Cortex of kidney (tissue), 1 donor: ENCODE measurements at places on chromosomes 3 and 15.

DNA sequence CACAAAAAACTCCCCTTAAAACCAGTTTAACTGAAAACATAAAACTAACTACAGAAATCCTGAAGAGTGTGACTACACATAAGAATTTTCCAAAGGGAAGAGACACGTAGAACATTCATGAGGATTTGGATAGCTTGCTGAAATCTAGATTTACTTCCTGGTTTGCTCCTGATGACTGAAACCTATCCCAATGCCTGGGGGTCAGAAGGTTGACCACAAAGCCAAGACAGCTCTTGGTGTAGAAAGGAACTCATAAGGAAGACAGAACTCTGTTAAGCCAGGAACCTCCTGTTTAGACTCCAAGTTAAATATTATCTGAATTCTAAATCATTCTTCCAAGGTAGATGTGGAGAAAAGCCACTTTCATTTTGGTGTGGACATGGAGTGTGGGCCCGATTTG is 92.8 kb downstream of the TFG start:
- no peak for DNase-seq

- DNase-seq: no peak
Observed at GRCh38 chr3:63807961-63808565, 11.0 kb upstream of the C3orf49 start.

GRCh38 chr15:83866692-83867091 is 212.8 kb downstream of the ADAMTSL3 start:
- no peak for DNase-seq

GRCh38 chr3:123110282-123110975 is 43.6 kb downstream of the PDIA5 start:
- no peak for DNase-seq

DNA sequence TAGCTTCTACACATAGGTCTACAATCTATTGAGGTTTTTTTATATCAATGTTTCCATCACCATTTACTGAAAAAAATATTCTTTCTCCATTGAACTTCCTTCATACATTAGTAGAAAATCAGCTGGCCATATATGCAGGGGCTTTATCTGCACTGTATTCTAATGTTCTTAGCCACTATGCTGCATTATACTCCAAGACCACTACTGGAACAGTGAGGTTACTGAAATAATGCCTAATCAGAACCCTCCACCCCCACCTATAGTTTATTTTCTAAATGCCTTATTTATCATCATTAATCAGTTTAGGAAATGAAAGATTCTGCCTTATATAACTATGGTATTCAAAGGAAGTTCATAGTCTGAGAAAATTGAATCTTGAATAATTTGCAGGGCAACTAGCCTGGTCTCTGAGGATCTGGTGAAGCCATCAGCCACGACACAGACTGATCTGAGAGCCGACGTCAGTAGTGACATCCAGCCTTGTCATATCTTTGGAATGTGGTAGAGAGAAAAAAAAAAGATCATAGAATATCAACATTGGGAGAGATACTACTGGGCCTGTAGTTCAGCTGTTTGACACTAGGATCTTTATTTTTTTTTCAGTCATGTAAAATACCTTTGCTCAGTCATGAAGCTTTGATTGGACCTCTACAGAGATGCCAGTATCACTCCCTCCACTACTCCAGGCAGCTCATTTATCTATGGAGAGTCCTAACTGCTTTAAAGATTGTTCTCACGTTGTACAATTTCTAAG is 66.6 kb downstream of the P3H2 start:
- DNase-seq: no peak

GRCh38 chr3:158355623-158356588 is 215.1 kb upstream of the MLF1 start:
- no peak for DNase-seq

DNA sequence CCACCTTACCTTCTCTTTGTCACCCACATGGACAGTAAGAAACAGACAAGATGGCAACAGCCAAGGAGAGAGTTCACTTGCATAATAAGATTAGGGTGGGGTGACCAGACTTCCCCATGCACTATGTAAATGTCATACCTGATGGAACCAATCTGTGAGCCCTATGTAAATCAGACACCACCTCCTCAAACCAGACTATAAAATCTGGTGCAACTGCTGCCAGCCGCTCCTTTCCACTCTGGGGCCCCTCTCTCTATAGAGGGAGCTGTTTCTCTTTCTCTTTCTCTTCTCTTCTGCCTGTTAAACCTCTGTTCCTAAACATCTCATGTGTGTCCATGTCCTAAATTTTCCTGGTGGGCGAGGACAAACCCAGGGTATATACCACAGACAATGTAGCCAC is 405.5 kb upstream of the CNTN4 start:
- no peak for DNase-seq

- DNase-seq: no peak
Observed at GRCh38 chr3:128950223-128950938, 43.5 kb downstream of the CFAP92 start.

GRCh38 chr3:22792533-22792932 is 410.6 kb upstream of the UBE2E2 start:
- DNase-seq: no peak

DNA sequence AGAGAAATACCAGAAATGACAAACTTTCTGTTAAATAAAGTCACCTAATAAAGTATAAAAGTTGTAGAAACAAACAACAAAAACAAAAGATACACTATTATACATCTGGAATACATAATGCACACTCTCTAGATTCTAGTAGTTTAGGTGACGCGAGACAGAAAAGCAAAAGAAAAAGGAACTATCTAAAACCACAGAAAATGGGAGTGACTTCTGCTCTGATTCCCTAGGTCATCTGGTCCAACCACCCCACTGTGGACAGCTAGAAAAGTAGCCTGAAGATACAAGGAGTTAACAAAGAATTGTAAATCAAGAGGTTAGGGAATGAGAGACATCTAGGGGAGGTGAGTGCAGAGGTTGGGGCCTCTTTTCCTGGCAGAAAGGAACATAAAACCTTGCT is 39.1 kb downstream of the DHX36 start:
- DNase-seq: no peak

DNA sequence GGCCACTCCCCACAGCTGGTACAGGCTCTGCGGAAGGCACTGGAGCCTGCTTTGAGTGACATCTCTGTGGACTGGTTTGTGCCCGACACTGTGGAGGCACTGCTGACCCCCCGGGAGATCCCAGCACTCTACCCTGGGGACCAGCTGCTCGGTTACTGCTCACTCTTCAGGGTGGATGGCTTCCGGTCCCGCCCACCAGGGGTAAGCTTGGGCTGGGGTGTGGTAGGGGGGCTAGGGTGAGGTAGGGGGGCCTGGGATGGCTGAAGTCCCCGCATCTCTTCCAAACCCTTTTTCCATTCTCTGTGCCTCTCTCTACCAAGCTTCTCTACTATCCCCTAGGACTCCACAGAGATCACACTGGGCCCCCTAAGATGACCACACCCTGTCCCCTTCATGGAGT is 7.8 kb downstream of the VWA5B2 start:
- no peak for DNase-seq

DNA sequence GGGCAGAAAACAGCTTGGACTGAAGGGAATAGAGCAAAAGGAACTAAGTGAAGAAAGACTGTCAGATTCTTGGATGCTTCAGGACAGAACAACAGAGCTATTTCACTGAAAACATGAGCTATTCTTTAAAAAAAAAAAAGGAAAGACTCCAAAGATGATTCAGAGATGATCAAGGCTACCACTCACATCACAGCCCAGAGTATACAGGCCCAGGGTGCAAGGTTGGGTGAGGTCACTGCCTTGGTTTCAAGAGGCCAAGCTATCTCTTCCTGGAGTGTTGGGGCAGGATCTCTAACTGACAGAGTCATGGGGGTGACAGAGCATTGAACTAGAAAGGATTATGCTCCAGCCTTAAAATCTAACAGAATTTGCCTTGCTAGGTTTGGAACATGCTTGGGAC is 118.1 kb downstream of the AGBL1 start:
- no peak for DNase-seq

DNA sequence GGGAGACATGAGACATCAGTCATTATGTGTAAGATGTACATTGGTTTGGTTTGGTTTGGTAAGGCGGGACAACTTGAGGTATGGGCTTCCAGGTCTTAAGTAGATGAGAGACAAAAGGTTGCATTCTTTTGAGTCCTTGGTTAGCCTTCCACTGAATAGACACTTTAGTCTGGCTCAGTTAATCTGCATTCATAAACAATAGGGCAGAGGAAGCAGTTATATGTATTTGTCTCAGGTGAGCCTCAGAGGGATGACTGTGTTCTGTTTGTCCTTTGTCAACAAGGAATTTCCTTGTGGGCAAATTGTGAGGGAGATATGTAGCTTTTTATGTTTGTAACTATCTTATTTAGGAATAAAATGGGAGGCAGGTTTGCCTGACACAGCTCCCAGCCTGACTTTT is 50.4 kb downstream of the TCF12 start:
- no peak for DNase-seq

DNA sequence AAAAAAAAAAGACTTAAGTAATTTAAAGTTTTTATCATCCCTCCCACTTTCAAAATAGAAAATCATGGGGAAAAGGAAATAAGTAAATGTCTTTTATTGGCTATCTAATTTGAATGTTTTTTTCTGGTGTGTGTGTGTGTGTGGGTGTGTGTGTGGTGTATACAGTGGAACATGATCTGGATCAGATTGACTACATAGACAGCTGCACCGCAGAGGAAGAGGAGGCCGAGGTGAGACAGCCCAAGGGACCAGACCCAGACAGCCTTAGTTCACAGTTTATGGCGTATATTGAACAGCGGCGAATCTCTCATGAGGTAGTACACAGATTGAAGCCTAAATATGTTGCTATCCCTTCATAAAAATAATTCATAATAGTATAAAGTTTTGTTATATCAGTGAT is 44.5 kb downstream of the LRCH3 start:
- no peak for DNase-seq

GRCh38 chr15:89374086-89374981 is 39.7 kb upstream of the POLG start:
- DNase-seq: no peak

- DNase-seq: no peak
Observed at GRCh38 chr3:66200147-66200546, 20.7 kb upstream of the SLC25A26 start.

DNA sequence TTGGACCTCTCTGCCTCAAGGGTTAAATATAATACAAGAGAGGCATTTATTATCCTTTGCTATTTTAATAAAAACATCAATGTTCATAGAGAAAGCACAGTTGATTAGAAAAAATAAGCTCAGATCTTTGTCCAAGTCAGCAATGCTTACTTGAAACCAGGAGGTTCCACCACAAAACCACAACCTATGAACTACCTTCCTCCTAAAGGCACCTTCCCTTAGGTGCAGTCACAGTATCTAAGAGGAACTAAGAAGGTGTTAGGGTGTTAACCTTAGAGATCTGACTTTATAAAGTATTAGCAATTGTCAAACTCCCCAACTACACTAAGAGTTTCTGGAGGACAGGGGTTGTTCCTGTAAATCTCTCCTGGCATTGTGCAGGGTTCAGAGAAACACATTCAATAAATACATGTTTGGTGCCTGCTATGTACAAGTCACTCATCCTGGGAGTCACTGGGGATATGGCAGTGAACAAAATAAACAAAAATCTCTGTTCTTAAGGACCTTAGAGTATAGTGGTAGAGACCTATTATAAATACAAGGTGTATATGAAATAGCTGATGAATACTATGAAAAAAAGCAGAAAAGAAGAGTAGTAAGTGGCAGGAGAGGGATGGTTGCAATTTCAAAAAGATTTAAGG is 208.6 kb downstream of the NFKBIZ start:
- DNase-seq: no peak

GRCh38 chr3:50233176-50233575 is 2.8 kb upstream of the GNAI2 start:
- no peak for DNase-seq

- no peak for DNase-seq
Observed at GRCh38 chr15:25246641-25247406, 192.0 kb downstream of the UBE3A start.

DNA sequence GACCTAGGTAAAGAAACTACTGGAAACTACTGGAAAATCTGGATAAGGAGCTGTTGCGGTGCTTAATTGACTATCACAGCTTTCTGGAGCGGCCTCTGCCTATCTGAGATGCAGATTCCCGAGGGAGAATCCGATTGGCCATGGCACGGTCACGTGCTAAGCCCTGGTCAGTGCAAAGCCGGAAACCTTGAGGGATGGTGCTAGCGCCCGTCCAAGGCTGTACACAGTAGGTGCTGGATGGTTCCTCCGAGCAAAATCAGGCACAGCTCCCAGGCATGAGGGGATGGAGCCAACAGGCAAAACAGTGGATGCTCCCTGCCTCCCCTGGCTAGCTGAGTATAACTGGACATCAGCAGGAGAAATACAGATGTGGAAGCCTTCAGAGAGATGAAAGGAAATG is 238.7 kb upstream of the HES1 start:
- no peak for DNase-seq

DNA sequence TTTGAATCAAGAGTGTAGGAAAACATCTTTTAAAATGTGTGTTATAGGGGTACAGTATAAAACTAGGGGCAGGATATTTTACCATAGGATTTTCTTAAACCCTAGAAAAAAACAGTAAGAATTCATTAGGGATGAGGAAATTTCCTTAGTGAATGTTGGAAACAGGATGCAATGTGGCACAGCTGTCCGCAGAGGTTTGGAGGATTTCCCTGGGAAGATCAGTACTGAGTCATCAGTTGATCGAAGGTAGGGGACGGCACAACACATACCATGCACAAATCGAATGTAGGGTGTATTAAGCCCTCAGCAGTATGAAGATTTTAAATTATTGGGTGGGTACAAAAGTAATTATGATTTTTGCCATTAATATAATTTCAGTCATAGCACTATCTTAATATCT is 49.9 kb downstream of the FNDC3B start:
- no peak for DNase-seq

GRCh38 chr15:41554915-41555314 is 4.1 kb upstream of the TYRO3 start:
- no peak for DNase-seq

GRCh38 chr15:39583596-39584265 is 2.9 kb downstream of the THBS1 start:
- no peak for DNase-seq

DNA sequence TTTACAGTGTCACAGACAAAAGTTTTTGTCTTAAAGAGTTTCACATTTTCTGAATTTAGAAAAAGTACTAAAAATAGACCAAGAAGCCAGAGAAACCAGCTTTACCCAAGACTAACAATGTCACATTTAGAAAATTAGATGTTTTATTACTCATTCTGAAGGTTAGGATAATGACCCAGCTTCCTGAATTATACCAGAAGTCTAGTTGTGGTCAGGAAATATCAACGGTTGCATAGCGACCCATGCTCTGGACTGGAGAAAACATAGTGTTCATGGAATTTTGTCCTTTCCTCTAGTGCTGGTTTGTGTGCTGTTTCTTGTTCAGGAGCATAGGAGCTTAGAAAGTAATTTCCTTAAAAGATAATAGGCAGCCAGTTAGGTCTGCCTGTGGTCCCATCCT is 59.0 kb downstream of the DPPA2 start:
- no peak for DNase-seq
